ENCODE measurements at places on chromosomes 7 and 10. TPM values are rescaled to one million over a fixed set of nuclear protein-coding genes. Genes with fewer than 3 reads are reported as not detected.

- no peak for DNase-seq
These were observed 13.3 kb downstream of the RGR start for GRCh38 chr10:84258034-84258695.

DNA sequence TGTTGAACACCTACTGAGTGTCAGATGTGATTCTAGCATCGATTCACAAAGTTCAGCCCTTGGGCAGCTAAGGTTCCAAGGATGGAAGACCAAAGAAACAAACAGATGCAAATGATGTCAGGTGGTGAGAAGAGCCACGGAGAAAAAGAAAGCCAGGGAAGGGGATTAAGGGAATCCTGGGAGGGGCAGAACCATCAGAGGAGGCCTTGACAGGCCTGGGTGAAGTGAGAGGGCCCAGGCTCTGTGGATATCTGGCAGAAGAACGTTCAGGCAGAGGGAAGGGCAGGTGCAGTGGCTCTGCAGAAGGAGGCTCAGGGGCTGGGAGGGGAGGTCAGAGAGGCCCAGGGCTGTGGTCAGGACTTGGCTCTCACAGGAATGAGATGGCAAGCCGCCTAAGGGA is 90.4 kb downstream of the C10orf105 start:
- no peak for DNase-seq

GRCh38 chr7:122674502-122674901 is 24.4 kb downstream of the RNF133 start:
- peak; percentile 31 for DNase-seq

DNA sequence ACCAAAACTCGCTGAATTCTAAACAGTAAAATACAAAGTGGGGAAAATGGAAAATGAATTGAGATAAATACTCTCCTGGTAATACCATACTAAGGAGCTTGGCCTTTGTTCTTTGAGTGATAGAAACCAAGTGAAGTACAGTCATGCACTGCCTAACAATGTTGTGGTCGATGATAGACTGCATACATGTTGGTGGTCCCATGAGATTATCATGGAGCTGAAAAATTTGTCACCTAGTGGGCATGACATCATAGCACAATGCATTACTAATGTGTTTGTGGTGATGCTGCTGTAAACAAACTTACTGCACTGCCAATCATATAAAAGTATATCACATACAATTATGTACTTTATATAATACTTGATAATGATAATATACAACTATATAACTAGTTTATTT is 419.1 kb downstream of the ARL4A start:
- no peak for DNase-seq

- DNase-seq = no peak
These were observed 129.1 kb downstream of the USP6NL start for GRCh38 chr10:11482306-11482705.

DNA sequence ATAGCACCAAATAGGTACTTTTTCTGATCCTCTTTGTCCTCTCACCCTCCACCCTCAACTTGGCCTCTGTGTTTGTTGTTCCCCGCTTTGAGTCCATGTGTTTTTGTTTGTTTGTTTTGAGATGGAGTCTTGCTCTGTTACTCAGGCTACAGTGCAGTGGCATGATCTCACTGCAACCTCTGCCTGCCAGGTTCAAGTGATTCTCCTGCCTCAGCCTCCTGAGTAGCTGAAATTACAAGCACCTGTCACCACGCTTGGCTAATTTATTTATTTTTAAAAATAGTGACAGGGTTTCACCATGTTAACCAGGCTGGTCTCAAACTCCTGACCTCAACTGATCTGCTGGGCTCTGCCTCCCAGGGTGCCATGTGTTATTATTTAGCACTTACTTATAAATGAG is 5.3 kb downstream of the ZNF273 start:
- DNase-seq = no peak

Gene GIMAP1
- polyA plus RNA-seq = 2.4 TPM

Gene C10orf62
- 0.11 TPM for polyA plus RNA-seq

Gene CDHR1
- polyA plus RNA-seq = 0.96 TPM

Gene CPEB3
- polyA plus RNA-seq = 3.7 TPM

Measured in forelimb muscle (tissue), 1 donor.